ENCODE measurements at places on chromosomes 12 and 14.

DNA sequence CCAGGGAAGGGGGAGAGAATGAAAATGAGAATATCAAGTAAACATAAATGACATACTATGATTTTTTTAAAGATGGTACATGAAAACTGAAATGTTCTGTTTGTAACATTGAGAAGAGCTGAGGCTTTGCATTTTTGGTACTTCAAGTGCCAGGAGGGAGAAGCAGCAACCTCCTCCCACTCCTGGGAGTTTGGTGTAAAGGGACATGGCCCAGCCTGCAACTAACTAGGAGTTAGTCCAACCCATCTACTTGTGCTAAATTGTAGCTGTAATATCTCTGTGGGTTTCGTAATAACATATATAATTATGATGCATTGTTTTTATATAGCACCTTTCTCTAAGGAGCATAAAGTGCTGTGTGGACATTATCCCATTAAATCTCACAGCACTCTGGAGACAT lies 517.5 kb downstream of the NELL2 start:
- DNase-seq = no peak

DNA sequence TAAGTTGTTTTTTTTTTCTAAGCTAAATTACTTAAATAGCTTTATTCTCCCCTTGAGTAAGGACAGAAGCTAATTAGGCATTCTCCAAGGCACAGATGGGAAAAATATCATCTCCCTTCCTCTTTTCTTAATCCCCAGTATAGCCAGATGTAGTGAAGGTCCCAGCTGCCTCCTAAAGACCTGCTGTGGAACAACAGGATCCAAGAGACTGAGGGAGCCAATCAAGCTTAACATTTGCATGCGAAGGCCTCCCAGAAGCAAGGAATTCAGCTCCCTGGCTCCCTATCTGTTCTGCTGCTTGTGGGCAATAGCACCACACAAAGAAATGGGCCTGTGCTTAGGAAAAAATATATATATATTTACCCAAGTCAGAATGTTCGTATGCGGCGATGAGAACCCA lies 255.2 kb downstream of the SYT1 start:
- no peak for DNase-seq

GRCh38 chr12:71804505-71804904 lies 35.1 kb upstream of the TBC1D15 start:
- no peak for DNase-seq

- DNase-seq = no peak
These were observed 311.0 kb downstream of the GRIN2B start for GRCh38 chr12:13670285-13670866.

- no peak for DNase-seq
These were observed 1.0 kb upstream of the KRT18 start for GRCh38 chr12:52947738-52948423.

DNA sequence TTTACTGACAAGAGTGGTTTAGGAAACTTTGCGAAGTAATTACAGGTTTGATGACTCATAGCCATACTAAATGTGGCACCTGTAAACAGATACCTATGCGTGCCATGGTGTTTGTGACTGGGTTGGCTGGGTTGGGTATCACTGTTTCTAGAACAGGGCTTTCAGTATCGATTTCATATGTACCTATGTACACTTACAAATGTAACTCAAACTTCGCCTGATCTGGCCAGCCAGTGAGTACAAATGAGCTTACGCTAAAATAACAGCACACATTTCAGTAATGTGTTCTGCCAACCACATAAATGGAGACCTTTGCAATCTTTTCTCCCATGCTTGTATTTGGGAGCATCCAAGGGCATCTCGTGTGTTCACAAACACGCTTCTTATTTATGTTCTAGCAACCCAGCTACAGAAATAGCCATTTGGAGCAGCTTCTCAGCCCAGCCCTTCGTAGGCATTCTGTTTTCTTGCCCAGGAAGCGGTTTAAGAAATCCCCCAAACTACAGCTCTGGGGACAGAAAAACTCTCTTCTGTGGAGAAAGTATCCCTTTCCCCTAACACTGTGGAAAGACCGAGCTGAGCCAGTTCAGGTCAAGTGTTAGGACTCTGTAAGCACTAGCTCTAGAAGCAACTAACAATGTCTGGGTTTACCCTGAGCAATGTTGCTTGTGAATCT lies 42.3 kb upstream of the MDM1 start:
- peak; percentile 54 for DNase-seq

- DNase-seq = no peak
These were observed 57.2 kb downstream of the ATF7IP start for GRCh38 chr12:14422516-14423230.

GRCh38 chr14:37013078-37013477 lies 159.3 kb downstream of the SLC25A21 start:
- DNase-seq = no peak

- DNase-seq = no peak
These were observed 80.4 kb downstream of the LIN7A start for GRCh38 chr12:80857311-80857710.

DNA sequence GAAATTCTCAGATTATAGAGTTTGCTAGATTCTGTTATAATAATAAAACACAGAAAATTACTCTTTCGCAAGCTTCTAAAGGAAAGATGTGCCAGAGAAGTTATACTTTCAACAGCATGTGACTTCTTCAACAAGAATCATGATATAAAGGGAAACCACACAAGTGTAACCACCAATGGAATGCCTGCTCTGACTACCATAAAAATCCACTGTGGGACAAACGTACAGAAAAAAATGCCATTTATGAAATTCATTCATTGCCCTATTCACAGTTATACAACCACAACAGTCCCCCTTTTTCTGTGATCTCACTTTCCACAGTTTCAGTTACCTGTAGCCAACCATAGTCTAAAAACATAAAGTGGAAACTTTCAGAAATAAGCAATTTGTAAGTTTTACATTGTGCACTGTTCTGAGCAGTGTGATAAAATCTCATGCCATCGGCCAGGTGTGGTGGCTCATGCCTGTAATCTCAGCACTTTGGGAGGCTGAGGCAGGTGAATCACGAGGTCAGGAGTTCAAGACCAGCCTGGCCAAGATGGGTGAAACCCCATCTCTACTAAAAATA lies 3.2 kb downstream of the CATSPERB start:
- no peak for DNase-seq
